ENCODE measurements at places on chromosomes 16 and 17.

GRCh38 chr16:67541391-67542263 is 13.0 kb downstream of the RIPOR1 start:
- no peak for DNase-seq

GRCh38 chr16:12258861-12259645 is 282.5 kb downstream of the SNX29 start:
- peak; percentile 48 for DNase-seq

- DNase-seq: peak; percentile 0
Observed at GRCh38 chr16:81745704-81746558, 33.2 kb upstream of the PLCG2 start.

- no peak for DNase-seq
Observed at GRCh38 chr17:38464723-38465390, 36.6 kb downstream of the ARHGAP23 start.

DNA sequence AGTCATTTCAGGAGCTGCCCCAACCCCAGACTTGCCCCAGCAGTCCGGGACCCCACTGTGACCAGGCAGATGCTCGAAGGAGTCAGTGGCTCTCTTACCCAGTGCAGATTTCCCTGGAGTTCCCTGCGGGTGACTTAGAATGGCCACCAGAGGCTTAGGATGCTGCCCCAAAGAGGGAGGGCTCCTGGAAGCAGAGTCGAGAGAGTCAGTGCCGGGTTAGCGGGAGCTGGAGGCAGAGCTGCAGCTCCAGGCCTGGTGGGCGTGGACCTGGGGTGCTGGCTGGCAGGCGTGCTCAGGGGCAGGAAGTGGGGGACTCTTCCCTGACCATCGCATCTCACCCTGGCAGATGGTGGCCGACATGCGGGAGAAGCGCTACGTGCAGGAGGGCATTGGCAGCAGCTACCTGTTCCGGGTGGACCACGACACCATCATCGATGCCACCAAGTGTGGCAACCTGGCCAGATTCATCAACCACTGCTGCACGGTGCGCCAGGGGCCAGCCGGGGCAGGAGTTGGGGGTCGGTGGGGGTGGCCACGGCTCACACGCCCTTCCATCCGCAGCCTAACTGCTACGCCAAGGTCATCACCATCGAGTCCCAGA is 1.6 kb upstream of the HSD3B7 start:
- DNase-seq: no peak

GRCh38 chr17:30414486-30414885 is 35.8 kb downstream of the CPD start:
- DNase-seq: no peak

DNA sequence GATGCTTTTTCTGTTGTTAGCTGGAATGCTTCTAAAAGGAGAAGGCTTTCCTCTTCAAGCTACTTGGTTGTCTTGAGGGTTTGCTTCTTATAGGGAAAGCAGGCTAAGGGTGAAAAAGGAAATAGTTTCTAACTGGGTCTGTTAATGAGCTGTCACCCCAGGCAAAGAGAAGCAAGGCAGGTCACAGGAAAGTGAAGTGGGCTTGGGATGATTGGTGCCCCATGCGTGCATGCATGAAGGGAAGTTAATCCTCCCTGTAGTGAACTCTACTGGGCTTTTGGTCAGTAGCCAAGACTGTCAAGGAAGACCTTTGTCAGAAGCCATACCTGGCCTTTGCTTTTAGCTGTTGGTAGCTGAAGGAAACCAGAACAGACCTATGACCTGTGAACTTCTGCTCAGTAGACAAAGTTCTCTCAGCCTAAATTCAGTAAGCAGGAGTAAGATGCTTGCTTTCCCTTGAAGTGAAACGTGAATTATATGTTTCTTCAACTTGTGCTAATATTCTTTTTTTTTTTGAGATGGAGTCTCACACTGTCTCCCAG is 16.5 kb downstream of the TENT4B start:
- DNase-seq: no peak

- no peak for DNase-seq
Observed at GRCh38 chr16:15572329-15573001, 70.5 kb downstream of the MARF1 start.

DNA sequence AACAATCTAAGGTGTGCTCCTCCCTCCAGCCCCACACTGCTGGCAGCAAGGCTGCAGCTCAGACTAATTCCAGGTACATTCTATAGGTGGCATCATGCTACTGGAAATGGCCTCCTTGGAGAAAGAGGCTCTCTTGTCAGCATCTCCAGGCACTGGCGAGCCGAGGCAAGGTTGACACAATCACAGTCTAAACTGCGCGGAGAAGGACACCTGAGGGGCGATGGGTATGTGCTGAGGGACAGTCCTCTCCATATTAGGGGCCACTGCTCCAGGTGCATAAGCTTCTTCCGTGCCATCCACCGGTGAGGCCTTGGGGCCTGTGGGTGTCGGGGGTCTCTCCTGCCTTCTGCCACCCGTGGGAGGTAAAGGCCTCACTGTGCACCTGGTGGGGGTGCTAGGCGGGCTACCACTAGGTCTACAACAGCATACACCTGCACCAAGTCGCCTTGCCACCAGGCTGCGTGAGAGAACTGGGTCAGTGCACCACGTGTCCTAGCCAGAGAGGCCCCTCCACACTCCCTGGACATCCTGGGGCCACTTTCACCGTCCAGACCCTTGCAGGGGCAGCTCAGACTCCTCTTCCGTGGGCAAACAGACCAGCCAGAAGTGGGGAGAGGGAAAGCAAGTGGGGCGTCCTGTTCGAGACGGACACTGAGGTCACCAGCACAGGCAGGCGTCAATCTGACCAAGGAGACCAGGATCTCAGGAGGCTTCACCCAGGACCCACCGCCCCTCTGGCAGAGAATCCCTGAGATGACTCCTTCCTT is 12.1 kb upstream of the CBX8 start:
- DNase-seq: peak; percentile 23

GRCh38 chr17:10061111-10061845 is 137.1 kb downstream of the GAS7 start:
- DNase-seq: no peak

DNA sequence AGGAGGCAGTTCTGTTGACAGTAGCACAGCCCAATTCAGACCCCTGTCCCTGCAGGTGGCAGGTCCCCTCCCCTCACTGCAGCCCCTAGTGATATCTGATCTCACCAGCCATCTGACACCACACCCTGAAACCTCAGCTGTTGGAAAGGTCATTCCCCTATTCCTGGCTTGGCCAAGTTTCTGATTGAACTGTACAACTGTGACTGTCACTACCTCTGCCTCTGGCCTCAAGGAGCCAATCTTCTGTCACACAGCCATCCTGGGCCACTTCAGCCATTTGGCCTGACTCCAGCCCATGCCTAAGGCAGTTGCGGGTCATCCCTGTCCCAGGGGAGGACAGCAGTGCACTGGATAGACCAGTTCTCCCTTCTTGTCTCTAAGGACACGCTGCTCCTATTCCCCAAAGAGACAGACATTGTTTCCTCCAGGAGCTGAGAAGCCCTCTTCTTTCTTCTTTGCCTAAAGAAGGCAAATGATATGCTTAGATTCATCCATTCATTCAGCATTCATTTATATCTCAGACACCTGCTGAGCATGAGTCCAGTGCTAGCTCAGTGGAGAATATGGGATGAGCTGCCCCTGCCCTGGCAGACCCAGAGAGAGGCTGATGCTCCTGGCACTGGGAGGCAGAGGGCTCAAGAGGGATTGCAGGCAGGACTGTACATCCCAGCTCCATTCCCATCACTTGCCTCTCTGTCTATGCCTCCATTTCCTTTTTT is 4.6 kb upstream of the ALDOA start:
- DNase-seq: no peak

- no peak for DNase-seq
Observed at GRCh38 chr17:6526362-6527152, 29.8 kb downstream of the PITPNM3 start.

- DNase-seq: no peak
Observed at GRCh38 chr17:37081287-37081686, 132.5 kb downstream of the AATF start.

GRCh38 chr16:23728112-23728477 is 15.1 kb upstream of the ERN2 start:
- DNase-seq: no peak

DNA sequence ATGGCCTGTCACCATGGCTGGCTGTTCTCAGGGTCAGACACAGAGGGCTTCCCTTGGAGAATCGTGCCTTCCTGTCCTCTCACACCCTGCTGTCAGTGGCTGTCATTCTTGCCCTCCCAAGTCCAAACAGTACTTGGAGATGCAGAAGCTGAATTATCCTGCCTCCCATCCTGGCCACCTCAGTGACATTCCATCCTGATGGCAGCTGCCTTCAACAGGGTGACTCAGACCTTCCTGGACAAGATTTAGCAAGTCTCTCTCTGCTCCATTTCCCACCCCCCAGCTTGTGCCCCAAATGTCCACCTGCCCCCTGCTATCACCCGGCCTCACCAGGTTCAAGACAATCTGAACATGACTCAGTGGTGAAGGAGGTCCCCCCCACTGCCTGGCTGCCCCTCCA is 4.8 kb upstream of the KRT36 start:
- no peak for DNase-seq

DNA sequence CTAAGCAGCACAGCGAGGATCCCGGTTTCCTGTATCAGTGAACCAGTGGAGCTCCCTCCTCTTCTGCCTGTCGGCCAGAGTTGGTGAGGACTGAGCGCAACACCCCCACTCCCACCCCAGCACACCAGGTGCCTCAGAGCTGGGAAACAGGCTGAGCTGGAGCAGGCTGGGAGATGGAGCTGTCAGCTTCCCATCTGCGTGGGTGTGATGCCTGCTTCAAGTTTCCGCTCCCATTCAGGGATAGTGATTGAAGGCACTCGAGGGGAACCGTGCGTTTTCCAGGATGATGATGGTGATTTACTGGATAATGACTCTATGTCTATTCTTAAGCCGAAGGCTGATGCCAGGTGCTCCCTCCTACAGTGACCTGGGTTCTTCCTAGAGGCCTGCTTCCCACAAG is 144.5 kb downstream of the TMEM132E start:
- peak; percentile 50 for DNase-seq

DNA sequence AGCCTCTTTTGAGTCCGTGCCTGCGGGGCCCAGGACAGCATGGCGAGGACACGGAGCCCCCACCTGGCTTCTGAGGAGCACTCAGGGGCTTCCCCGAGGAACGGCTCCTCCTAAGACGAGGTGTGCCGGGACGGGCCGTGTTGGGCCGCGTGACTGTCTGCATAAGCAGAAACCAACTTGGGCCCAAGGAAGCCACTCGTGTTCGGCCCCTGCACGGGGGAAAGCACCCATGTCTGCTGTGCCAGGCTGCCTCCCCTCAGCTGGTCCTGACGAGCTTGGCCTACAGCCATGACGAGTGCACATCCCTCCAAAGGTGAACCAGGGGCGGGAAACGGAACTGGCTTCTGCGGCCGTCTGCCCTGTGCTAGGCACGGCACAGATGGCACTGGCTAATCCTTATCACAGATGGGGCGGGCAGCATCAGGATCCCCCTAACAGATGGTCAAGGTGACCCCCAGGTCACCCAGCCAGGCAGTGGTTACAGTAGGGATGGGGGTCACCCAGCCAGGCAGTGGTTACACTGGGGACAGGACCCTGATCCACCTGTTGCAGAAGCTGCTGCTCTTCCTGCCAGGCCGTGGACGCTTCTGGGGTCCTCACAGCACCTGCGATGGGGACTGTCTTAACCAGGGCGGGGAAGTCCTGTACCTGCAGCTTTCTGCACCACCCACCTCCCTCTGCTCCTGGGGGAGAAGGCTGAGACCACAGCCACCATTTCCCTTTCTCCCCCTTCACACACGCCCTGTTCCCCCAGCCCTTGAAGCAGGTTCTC is 25.6 kb downstream of the MRM3 start:
- DNase-seq: no peak

DNA sequence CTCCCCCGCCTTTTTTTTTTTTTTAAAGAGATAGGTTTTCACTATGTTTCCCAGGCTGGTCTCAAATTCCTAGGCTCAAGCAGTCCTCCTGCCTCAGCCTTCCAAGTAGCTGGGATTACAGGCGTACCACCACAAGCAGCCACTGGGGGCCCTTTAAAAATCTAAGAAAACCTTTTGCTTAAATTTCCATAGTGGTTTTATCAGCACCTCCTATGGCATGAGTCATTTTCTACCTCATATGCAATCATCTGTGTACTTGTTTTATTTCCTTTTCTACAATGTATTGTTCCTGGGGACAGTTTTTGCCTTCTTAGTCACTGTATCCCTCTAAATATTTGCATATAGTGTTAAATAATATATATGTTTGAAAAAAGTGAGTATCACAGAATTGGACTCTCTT is 29.2 kb downstream of the GNA13 start:
- no peak for DNase-seq

DNA sequence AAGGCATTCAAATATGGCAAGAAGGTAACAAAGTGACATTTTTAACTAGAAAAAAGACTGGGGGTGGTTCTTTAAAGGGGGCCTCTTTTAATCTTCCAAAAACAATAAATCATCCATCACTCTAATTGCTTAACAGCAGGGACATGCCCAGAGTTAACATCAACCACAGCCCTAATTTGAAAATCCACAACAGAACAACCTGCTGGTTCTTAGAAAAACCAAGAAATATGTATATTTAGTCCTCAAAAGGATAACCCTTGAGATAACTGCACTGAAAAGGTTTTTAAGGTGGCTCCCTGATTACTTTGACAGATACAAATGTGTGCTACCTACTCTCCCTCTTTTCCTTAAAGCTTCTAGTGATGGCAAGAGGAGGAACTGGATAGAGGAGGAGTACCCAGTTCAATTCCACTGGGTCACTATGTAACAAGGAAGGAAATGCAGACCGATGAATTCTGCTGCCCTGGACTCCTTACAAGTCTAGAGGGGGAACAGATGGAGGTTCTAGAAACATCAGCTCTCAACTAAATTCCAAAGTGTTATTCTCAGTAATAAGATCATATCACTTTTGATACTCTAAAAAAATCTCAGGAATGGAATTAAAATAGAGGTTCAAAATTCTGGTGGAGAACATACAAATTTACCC is 54.3 kb downstream of the N4BP1 start:
- DNase-seq: no peak

- no peak for DNase-seq
Observed at GRCh38 chr16:79261481-79261940, 339.0 kb downstream of the MAF start.

- DNase-seq: no peak
Observed at GRCh38 chr16:10652730-10653590, 41.8 kb downstream of the TEKT5 start.

GRCh38 chr16:75644240-75645012 is 3.0 kb downstream of the KARS1 start:
- no peak for DNase-seq

GRCh38 chr16:81493755-81494433 is 49.3 kb downstream of the CMIP start:
- no peak for DNase-seq

- no peak for DNase-seq
Observed at GRCh38 chr17:70955441-70955840, 786.1 kb downstream of the KCNJ2 start.

- DNase-seq: no peak
Observed at GRCh38 chr17:27407916-27408864, 48.1 kb upstream of the KSR1 start.

GRCh38 chr16:65698791-65699321 is 577.0 kb upstream of the CDH11 start:
- no peak for DNase-seq

Measured in NCI-H187 (cell line).